ENCODE measurements at places on chromosomes 12 and 14.

GRCh38 chr12:52333321-52333720, 12.1 kb upstream of the KRT83 start:
- DNase-seq: no peak

GRCh38 chr12:6426882-6427671, 17.7 kb upstream of the CD27 start:
- DNase-seq: peak; percentile 92

- DNase-seq: no peak
These were observed 9.3 kb upstream of the HDAC7 start for GRCh38 chr12:47828976-47829482.

DNA sequence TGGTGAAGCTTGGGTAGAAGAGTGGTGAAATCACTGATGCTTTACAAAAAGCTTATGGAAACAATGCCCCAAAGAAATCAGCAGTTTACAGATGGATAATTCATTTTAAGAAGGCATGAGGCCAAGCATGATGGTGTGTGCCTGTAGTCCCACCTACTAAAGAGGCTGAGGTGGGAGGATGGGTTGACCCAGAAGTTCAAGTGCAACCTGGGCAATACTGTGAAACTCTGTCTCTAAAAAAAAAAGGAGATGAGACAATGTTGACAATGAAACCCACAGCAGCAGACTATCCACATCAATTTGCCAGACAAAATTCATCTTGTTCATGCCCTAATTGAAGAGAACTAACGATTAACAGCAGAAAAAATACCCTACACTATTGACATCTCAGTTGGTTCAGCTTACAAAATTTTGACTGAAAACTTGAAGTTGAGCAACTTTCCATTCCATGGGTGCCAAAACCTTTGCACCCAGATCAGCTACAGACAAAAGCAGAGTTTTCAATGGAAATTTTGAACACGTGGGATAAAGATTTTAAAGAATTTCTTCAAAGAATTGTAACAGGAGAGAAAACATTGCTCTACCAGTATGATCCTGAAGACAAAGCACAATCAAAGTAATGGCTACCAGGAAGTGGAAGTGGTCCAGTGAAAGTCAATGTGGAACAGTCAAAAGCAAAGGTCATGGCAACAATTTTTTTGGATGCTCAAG, 26.7 kb downstream of the BTG1 start:
- DNase-seq: no peak

- no peak for DNase-seq
These were observed 3.1 kb downstream of the NUMB start for GRCh38 chr14:73455294-73455693.

DNA sequence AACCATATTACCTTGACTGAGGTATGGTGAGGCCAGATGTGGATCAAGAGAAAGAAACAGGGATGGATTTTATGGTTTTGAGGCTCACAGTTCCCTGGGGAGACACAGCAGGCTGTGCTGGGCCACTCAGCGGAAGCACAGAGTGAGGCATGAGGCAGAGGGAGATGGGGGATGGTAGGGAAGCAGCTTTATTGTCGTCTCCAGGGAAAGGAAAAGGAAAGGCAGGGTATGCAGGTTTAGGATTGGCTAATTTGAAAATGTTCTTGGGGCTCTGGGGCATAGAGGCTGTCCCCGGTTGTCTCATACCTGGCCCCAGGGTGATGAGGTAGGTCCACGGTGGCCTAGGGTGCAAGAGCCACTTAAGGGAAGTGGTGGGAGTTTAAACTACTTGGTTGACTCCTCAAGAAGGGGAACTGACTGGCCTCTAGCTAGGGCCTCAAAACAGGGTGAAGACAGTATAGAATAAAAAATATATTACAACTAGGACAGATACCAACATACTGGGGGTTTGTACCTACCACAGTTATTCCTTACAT, 322.8 kb downstream of the RGS6 start:
- DNase-seq: no peak

Data from activated CD8-positive, alpha-beta memory T cell treated with anti-CD3 and anti-CD28 coated beads, Interleukin-2, amount 50 U/mL, for 48 hours (primary cell).